Activated CD8-positive, alpha-beta T cell treated with anti-CD3 and anti-CD28 coated beads for 36 hours (primary cell): ENCODE measurements at places on chromosomes 12 and 14. TPM values are rescaled to one million over a fixed set of nuclear protein-coding genes. Genes with fewer than 3 reads are reported as not detected.

The FUT8 gene
- 61.0 TPM for total RNA-seq

The KIAA0586 gene
- total RNA-seq = 23.4 TPM

The MYO1H gene
- total RNA-seq = not detected

The CCDC38 gene
- total RNA-seq = 0.34 TPM

The OAS3 gene
- total RNA-seq = 21.4 TPM

The TRMT5 gene
- total RNA-seq = 16.0 TPM

The CLEC6A gene
- not detected for total RNA-seq

The CHURC1 gene
- 57.4 TPM for total RNA-seq

The FZD10 gene
- not detected for total RNA-seq

The B3GNT4 gene
- 5.1 TPM for total RNA-seq

The CEP128 gene
- 22.5 TPM for total RNA-seq

The SDS gene
- not detected for total RNA-seq

The SLC10A1 gene
- not detected for total RNA-seq

The PLEK2 gene
- 1.0 TPM for total RNA-seq
